ENCODE measurements at places on chromosomes 7 and 10. TPM values are rescaled to one million over a fixed set of nuclear protein-coding genes. Genes with fewer than 3 reads are reported as not detected.

EPDR1 gene
- total RNA-seq = 1.6 TPM

CPEB3 gene
- 0.90 TPM for total RNA-seq

RBP4 gene
- total RNA-seq = not detected

- DNase-seq = no peak
Observed at GRCh38 chr10:56867236-56867635, 506.2 kb upstream of the ZWINT start.

- DNase-seq = no peak
Observed at GRCh38 chr10:132306343-132306685, 1.4 kb downstream of the STK32C start.

DNA sequence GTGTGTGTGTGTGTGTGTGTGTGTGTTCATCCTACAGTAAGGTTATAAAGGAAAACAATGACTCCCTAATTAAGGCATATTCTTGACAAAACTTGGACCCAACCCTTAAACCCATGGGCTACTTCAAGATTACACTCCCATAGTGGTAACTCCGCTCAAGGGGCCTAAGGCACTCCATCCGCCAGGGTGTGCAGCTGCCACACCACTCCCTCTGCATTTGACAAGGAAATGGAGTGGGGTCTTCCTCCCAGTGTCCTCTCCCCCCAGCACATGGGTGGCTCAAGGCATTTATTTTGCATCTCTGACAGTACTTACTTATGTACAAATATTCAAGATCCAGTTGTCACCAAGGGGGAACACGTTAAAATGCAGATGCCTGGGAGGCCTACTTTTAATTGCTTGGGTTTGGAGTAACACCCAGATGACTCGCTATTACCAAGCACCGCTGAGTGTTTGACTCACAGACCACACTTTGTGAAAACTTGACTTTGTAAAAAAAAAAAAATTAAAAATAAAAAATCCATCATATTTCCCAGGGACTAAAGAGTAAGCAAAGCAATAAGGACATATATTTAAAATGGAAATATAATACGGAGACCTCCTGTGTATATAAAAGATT lies 53.0 kb upstream of the AGR3 start:
- DNase-seq = no peak

GRCh38 chr7:108358553-108358952 lies 97.7 kb downstream of the NRCAM start:
- DNase-seq = no peak

- DNase-seq = no peak
Observed at GRCh38 chr10:126243971-126244370, 144.3 kb downstream of the ADAM12 start.

GRCh38 chr7:151690606-151691005 lies 170.9 kb upstream of the RHEB start:
- DNase-seq = no peak

DNA sequence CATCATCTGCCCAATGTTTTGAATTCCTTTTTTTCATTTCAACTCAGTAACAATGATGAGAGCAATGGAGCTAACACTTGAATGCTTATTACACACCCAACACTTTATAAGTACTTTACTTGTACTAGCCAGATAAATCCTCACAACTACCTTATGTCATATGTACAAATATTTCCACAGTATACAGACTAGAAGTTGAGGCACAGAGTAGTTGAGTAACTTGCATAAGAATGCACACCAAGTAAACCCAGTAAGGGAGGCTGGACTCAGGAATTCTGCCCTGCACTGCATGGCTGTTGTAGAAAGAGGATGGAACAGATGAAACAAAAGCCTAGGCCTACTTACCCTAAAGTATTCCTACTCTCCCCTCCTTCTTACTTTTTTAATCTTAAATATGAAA lies 15.8 kb downstream of the DPY19L1 start:
- no peak for DNase-seq

Data from dermis microvascular lymphatic vessel endothelial cell (primary cell).